ENCODE measurements at places on chromosomes 1 and 21.
A peak's percentile ranks its signal among the peaks of the same experiment; 100 is the strongest.

DNA sequence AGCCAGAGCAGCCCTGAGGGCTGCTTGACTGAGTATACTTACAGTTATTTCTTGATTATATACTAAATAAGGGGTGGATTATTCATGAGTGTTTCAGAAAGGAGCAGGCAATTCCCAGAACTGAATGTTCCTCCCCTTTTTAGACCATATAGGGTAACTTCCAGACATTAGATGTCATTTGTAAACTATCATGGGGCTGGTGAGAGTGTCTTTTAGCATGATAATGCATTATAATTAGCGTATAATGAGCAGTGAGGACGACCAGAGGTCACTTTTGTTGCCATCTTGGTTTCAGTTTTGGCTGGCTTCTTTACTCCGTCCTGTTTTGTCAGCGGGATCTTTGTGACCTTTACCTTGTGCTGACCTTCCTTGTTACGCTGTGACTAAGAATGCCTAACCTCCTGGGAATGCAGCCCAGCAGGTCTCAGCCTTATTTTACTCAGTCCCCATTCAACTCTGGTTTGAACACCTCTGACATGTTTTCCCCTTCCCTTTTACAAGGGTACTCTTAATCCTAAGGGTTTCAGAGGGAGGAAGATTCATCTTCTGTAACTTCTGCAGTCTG is 16.2 kb downstream of the KCTD3 start:
- DNase-seq, result no peak

DNA sequence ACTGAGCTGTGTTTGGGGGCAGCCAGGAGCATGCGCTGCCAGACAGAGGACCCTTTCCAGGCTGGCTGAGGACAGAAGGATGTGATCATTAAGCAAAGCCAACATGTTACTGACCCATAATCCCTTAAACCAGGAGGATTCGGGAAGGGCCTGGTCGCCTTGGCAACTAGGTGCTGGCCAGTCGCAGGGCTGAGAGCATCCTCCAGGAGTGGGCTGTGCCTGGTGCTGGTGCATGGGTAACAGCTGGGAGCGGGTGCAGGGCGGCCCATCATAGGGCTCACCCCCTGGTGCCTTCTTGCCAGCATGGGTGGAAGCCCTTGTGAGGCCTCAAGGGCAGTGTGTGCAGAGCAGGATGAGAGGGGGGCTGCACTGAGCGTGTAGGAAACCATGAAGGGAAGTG is 17.2 kb downstream of the CDK18 start:
- no peak for DNase-seq

GRCh38 chr1:220119043-220119512 is 25.1 kb downstream of the IARS2 start:
- DNase-seq, result no peak

GRCh38 chr1:92843429-92844352 is 11.9 kb downstream of the RPL5 start:
- no peak for DNase-seq

DNA sequence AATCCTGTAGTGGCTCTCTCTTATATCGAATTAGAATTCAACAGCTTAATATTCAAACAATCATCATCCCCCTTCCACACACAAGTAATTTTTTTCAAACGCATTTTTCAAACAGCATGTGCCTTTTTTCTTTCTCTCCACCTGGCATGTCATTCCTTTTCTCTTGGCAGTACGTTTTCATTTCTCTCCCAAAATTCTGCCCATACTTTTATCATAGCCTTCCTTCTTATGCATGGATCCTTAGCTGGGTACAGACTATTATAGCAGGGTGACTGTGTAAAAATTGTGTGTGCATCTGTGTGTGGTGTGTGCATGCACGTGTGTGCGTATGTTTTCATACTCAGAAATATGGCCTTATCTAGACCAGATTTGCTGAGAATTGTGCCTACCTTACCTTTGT is 184.3 kb downstream of the ZC3H11B start:
- DNase-seq, result peak; percentile 67

- peak; percentile 51 for DNase-seq
Measured at GRCh38 chr1:205980237-205980870, 22.8 kb downstream of the RAB7B start.

DNA sequence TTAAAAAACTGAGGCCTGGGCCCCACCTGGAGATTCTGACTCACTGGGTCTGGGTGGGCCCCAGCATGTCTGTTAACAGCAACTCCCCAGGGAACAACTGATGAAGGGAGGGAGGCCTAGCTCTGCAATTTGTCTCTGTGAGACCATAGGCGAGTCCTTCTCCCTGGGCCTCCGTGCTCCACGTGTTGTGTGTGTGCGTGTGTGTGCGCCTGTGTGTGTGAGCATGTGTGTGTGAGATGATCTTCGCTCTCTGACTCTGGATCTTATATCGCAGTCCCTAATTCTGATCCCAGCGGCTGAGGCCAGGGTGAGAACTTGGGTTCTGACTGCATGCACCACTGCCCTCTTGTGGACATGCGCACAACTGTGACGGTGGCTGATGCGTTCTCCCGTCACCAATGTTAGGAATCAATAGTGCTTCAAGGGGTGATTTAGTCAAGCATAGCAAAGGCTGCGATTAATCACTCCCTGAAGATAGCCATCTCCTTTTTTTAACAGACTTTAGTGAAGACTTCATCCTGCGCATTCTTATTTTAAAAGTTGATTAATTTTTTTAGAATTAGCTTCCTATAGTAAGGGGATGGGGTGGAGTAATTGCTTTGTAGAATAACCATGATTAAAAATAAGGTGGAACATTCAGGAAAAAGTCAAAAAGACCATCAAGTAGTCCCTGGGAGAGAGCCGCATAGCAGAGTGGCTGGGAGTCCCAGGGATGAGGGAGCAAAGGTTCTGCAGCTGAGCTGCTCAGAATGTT is 62.4 kb upstream of the USP24 start:
- peak; percentile 92 for DNase-seq

DNA sequence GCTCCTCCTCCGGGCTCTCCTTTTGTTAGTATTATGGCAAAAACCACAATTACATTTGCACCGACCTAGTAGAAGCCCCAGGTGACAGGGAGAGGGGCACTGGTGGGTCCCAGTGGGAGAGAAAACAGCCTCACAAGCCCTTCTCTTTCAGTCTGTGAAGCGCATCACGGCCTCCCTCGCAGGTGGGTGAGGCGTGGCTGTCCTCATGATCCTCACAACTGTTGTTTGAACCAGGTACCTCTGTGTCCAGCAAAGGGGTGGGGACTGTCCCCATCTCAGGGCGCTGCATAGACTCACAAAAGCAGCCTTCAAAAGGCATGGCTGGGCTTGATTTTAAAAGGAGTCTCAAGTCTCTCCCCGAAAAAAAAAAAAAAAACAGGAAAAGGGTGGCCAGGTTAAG is 7.9 kb upstream of the C2CD2 start:
- no peak for DNase-seq

- DNase-seq, result no peak
Measured at GRCh38 chr1:212727386-212728181, 27.9 kb upstream of the BATF3 start.

GRCh38 chr1:59179673-59180072 is 117.2 kb upstream of the FGGY start:
- DNase-seq, result no peak

GRCh38 chr1:187070076-187070475 is 241.3 kb downstream of the PLA2G4A start:
- no peak for DNase-seq

DNA sequence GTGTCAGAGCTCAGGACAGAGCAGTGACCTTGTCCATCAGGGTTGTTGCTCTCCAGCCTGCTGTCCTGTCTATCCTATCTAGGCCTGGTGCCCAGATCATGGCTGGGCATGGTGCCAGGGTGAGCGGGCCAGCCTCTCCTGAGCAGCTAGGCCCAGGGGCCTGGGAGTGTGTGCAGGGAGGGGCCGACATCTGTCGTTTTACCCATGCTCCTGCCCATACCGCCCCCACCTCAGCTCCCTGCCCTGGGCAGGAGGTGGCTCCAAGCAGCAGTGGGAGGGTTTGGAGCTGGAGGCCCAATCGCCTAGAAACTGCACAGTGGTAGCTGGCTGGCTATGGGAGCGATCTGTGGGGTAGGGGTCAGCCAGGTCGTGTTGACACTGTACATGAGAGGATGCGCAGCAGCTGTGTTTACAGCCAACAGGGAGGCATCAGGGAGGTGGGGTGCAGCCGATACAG is 6.5 kb downstream of the INSRR start:
- DNase-seq, result peak; percentile 24

GRCh38 chr1:65109487-65109886 is 38.5 kb upstream of the AK4 start:
- peak; percentile 65 for DNase-seq

GRCh38 chr1:152084853-152085252 is 4.0 kb downstream of the TCHHL1 start:
- DNase-seq, result no peak

All from brain (organoid and tissue), 16 donors.